ENCODE measurements at places on chromosomes 1 and 21.

- no peak overlapping the region for H3K27ac ChIP-seq
- no peak overlapping the region for H3K4me3 ChIP-seq
- peaks cover 2% of the 10 kb centered on the region for H3K27me3 ChIP-seq
- H3K36me3 ChIP-seq, result no peaks in the 10 kb centered on the region
- no peaks in the 10 kb centered on the region for H3K4me1 ChIP-seq
Measured at GRCh38 chr1:203906932-203907331, 45.5 kb downstream of the SNRPE start.

DNA sequence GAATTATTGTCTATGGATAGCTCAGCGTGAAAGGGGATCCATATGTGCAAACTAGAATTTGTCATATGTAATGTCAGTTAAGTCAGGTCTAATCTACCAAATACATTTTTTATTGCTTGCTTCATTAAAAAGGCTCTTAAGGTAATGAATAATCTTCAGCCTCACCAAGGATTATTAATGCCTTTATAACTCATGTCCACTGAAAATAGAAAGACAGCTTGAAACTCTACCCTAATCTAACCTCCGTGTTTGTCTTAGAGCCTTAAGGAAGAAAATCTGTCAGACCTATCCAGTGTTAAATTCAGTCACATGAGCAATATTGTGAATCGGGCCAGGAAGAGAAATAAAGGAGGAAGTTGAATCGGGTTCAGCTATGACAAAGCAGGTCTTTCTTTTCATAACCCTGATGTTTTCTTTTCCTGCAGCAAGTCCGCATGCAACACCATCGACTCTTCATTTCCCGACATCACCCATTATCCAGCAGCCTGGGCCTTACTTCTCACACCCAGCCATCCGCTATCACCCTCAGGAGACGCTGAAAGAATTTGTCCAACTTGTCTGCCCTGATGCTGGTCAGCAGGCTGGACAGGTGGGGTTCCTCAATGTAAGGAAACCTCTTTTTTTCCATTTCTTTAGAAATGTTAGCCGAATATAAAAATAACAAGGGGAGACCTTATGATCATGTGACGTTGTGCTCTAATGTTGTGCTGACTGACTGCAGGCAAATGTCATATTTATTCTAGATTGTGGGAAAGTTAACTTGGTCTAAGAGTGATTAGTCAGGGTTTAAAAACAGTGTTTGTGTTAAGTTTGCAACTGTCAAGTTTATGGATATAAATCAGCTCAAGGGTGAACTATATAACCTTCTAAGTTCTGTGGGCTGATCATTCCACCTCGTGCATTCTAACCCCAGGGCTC, 321.0 kb downstream of the TM2D1 start:
- no peak overlapping the region for H3K4me3 ChIP-seq
- H3K4me1 ChIP-seq, result peaks cover 5% of the 10 kb centered on the region
- peaks cover 12% of the 10 kb centered on the region for H3K36me3 ChIP-seq
- H3K27me3 ChIP-seq, result peaks cover 4% of the 10 kb centered on the region
- no peak for DNase-seq

DNA sequence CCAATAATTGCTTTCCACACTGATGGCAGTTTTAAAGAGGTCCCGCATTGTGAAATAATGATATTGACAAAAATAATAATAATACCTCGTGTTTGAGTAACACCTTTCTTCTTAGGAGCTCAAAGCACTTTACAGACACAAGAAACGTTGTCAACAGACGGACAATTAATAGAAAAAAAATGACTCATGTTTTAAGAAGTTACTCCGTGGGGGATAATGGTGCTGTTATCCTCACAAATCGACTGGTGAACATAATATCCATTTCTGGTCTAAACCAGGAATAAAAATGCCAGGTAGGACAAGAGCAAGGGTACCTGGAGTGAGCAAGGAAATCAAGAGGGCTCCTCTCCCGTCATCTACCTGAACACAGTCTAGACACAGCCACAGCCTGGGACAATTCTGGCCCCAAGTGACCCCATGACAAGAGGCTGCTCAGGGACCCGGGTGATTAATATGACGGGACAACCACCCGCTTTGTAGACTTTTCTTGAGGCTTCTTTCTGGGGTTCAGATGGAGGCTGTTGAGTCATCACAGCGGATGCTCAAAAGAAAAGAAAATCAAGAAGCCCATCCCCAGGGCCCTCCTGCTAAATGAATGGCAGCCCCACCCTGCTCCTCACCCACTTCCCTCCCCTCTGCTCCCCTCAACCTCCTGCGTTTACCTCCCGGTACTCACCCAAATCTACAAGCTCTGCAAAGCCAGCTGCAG, 146.2 kb upstream of the IRF2BP2 start:
- no peaks in the 10 kb centered on the region for H3K36me3 ChIP-seq
- H3K4me1 ChIP-seq, result peaks cover 10% of the 10 kb centered on the region
- peaks cover 4% of the 10 kb centered on the region for H3K27me3 ChIP-seq
- no peak overlapping the region for H3K27ac ChIP-seq

DNA sequence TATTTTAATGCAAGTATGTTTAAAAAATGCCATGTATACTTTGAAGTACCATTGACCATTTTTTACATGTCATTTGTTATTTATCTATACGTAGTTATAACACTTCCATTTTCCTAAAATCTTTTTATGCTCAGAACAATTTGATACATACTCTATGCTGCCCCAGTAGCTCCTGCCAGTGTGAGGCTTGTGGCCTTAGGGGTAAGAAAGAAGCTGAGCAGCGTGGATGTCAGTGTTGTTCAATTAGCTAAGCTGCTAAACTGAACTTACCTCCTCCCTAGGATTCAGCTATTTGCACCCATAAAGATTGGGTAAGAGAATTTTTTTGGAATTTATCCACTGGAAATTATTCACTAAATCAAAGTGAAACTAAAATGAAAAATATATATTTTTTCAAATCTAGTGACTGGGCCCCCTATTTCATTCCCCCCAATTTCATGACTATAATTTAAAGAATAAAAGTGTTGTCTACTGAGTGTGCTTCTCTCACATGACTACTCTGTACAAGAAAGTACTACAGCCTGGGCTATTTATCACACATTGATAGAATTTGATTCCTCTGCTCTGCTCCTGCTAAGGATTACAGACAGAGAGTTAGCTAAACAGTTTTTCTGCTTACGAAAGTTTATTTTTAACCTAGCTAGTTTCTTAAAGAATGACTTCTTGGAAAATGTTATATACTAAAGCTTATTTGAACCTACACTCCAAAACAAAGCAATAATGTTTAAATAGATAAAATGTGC, 1030.3 kb upstream of the ADGRL4 start:
- H3K27me3 ChIP-seq, result no peaks in the 10 kb centered on the region
- no peaks in the 10 kb centered on the region for H3K4me1 ChIP-seq
- H3K36me3 ChIP-seq, result no peaks in the 10 kb centered on the region

- peak overlapping the region; percentile 83 for H3K27ac ChIP-seq
- peaks cover 13% of the 10 kb centered on the region for H3K4me1 ChIP-seq
- no peaks in the 10 kb centered on the region for H3K27me3 ChIP-seq
- H3K36me3 ChIP-seq, result no peaks in the 10 kb centered on the region
- H3K4me3 ChIP-seq, result no peak overlapping the region
Measured at GRCh38 chr1:72122099-72122880, 160.0 kb downstream of the NEGR1 start.

DNA sequence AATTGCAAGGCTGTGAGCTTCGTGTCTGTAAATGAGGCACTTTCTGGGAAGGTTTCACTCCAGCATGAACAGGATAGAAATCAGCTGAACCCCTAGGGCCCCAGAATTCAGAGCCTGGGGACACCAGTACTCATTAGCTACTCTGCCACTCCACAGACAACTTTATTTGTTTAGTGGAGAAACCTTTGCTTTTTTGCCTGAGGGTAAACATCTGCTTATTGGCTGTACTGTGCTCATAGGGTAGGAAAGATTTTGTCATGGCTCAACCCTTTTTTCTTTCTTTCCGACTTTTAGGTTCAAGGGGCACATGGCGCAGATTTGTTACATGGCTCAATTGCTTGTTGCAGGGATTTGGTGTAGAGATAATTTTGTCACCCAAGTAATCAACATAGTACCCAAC, 138.4 kb upstream of the BACE2 start:
- no peaks in the 10 kb centered on the region for H3K36me3 ChIP-seq
- H3K27ac ChIP-seq, result no peak overlapping the region
- no peaks in the 10 kb centered on the region for H3K27me3 ChIP-seq

DNA sequence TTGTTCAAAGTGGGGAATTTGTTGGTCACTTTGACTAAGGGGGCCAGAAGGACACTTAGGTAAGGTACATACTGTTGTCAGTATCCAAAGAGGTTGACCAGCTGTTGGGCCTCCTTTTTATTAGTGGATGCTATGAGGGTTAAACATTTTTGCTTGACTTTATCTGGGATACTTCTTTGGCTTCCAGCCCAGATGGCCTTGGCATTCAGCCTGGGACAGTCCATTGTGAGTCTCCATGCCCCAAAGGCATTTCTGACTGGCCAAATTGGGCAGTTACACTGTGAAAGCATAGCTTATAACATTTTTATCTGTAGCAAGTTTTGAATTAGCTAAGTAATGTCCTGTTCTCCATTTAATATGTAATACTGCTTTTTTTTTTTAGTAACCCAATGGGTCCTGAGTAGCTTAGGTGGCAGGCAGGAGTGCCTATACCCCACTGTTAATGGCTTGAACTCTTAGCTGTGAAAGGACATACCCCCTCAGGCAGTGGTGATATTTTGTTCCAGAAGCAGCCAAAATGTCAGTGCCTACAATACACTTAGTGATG, 35.4 kb upstream of the CD1D start:
- no peaks in the 10 kb centered on the region for H3K36me3 ChIP-seq
- H3K4me1 ChIP-seq, result peaks cover 31% of the 10 kb centered on the region
- H3K27me3 ChIP-seq, result peaks cover 3% of the 10 kb centered on the region
- no peak overlapping the region for H3K27ac ChIP-seq

GRCh38 chr21:17679002-17679600, 66.4 kb upstream of the BTG3 start:
- H3K27me3 ChIP-seq, result no peaks in the 10 kb centered on the region
- no peak overlapping the region for H3K27ac ChIP-seq
- no peak overlapping the region for H3K4me3 ChIP-seq
- no peak for DNase-seq

- no peaks in the 10 kb centered on the region for H3K27me3 ChIP-seq
- H3K27ac ChIP-seq, result no peak overlapping the region
- no peaks in the 10 kb centered on the region for H3K36me3 ChIP-seq
- DNase-seq, result no peak
- H3K4me1 ChIP-seq, result peaks cover 20% of the 10 kb centered on the region
Measured at GRCh38 chr1:26419494-26419893, 8.9 kb downstream of the LIN28A start.

- no peak overlapping the region for H3K4me3 ChIP-seq
- H3K27ac ChIP-seq, result no peak overlapping the region
- no peak for DNase-seq
- H3K4me1 ChIP-seq, result no peaks in the 10 kb centered on the region
- H3K36me3 ChIP-seq, result no peaks in the 10 kb centered on the region
Measured at GRCh38 chr1:112743174-112744008, 28.3 kb upstream of the PPM1J start.

DNA sequence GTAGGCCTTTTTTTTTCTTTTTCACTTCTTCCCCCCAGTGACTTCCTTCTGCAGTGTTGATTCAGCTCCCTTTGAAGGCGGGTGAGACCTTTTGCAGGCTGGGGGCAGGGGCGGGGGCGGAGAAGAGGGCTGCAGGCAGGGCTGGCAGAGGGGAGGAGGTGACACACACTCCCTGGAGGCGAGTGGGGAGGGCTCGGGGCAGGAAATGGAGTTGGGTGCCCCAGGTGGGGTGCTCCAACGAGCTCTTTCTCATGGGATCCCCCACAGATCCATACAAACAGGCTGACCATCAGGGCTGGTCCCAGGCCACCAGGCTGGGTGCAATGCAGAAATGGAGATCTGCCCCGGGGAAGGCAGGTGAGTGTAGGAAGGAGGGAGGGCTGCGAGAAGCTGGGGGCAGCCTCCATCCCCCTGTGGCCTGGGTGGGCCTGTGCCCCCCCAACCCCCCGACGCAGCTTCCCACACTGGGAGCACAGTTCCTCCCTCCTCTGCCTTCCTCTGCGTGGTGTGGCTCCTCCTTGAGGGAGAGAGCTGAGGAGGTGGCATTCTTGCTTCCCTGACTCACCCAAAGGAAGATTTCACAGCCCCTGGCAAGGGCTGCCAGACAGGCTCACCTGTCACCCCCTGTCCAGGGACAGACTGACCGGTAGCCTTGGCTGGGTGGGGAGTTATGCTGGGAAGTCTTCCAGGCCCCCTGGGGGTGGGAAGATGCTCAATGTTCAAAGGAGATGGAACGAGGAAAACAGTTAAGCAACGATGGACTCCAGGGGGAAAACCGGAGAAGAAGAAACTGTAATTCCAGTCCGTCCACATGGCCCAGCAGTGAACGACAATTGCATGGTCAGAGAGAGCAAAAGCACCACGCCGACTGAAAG, 7.1 kb upstream of the ITGB2 start:
- H3K4me3 ChIP-seq, result no peak overlapping the region
- peaks cover 27% of the 10 kb centered on the region for H3K4me1 ChIP-seq
- H3K27ac ChIP-seq, result no peak overlapping the region
